ENCODE measurements at places on chromosomes 11 and 22.

DNA sequence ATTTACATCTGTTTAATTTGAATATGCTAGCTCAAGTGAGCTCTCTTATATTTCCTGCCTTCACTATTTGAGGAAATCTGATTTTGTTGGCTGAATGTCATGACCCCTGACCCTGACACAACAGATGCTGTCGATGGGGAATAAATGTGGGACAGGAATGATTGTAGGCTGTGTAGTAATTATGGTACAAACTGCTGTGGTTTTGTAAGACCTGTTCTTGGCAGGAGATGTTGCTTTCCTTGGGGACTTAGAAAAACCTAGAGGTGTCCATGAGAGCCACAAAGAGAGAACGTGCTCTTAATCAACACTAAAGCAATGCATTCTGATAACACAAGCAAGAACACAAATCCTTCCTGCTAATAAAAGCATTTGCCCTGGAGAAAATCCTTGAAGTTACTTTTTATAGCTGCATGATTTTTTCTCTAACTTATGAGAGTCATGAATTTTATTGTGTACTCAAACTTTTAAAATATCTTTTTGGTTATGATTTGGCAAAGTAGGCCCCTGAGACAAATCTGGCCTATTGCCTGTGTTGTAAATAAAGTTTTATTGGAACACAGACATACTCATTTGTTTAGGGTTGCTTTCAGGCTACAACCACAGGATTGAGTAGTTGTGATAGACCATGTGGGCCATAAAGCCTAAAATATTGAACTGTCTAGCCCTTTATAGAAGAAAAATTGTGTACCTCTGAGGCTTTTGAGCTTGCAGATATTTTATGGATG is 90.2 kb downstream of the DDX10 start:
- DNase-seq: no peak

- DNase-seq: no peak
Observed at GRCh38 chr11:74559110-74559933, 33.1 kb upstream of the POLD3 start.

GRCh38 chr11:78192223-78192719 is 3.6 kb downstream of the USP35 start:
- no peak for DNase-seq

GRCh38 chr22:18991821-18992442 is 55.8 kb upstream of the PRODH start:
- no peak for DNase-seq

GRCh38 chr11:124612567-124613246 is 1.5 kb downstream of the PANX3 start:
- no peak for DNase-seq

- no peak for DNase-seq
Observed at GRCh38 chr11:8283100-8283464, 19.4 kb upstream of the LMO1 start.
